ENCODE measurements at places on chromosomes 16 and 17.

GRCh38 chr17:19670908-19671307 lies 22.4 kb downstream of the ALDH3A2 start:
- no peak for DNase-seq

- DNase-seq, result no peak
Measured at GRCh38 chr16:25007284-25007984, 7.7 kb downstream of the ARHGAP17 start.

DNA sequence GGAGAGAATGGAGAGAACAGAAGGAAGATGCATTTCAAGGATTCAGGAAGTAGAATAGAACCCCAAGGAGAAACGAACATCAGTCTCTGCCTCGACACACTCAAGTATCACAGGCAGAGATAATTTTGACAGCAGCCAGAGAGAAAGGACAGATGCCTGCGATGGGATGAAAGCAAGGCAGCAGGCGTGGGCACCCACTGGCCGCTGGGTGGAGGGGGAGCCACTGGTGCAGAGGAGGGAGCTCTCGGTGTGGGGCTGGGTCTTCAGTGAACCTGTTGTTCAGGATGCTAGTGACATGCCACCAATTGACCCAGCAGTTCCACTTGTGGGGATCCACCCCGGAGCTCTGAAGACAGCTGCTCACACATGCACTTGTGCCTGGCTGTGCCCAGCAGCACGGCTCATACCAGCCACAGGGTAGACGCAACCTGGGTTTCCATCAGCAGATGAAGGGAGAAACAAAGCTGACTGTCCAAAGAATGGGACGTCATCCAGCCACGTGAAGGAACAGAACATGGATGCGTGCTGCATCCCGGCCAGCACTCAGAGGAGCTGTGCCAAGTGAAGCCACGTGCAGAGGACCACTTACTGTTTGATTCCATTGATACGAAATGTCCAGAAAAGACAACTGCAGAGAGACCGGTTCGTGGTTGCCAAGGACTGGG lies 127.0 kb downstream of the BANP start:
- DNase-seq, result no peak

DNA sequence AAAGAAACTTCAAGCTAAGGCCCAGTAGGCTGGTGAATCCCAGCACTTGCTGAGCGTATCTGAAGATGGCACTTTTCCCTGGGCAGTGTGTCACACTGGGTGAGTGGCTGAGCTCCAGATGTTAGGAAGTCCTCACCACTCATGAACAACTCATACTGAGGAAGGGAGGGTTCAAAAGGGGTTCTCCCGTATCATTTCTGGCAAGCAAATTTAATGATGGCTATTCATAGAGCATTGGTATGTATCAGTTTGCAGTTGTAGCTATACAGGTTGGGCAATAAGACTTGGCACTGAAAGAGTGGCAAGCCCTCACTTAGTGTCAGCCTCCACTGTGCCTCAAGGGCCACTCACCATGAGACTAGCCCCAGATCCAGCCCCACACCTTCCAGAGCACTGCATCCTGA lies 10.7 kb downstream of the GFOD2 start:
- no peak for DNase-seq

DNA sequence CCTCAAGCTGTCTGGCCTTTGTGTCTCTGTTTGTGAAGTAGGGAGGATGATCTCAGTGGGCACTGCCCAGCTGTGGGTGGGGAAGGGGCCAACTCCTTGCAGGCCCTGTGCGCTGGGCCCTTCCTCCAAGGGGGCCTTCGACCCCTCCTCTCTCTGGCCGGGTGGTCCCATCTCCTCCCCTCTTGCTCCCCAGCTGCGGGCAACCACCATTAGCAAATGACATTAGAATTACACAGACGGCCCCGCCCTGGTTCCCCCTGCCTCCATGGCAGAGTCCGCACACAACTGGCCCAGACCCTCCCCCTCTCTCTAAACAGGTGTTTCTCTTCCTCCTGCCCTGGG lies 2.5 kb upstream of the SLC6A4 start:
- no peak for DNase-seq

DNA sequence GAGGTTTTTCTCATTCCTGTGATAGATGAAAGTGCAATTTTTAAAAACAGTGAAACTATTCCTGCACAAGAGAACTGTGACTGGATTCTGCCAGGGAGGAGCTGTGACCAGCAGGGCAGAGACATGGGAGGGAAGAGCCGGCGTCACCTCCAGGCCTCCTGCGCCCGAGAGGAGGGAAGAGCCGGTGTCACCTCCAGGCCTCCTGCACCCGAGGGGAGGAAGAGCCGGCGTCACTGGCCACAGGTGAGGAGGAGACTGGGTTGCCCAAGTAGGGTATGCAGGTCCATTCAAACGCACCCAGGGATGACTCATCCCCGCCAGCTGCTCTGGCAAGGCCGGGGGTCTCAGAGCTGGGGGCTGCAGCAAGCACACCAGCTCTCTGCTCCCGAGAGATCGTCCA lies 56.7 kb downstream of the METRNL start:
- DNase-seq, result no peak

GRCh38 chr17:78532311-78532710 lies 44.9 kb downstream of the DNAH17 start:
- DNase-seq, result no peak

- DNase-seq, result no peak
Measured at GRCh38 chr16:20897253-20897897, 2.8 kb downstream of the DCUN1D3 start.

DNA sequence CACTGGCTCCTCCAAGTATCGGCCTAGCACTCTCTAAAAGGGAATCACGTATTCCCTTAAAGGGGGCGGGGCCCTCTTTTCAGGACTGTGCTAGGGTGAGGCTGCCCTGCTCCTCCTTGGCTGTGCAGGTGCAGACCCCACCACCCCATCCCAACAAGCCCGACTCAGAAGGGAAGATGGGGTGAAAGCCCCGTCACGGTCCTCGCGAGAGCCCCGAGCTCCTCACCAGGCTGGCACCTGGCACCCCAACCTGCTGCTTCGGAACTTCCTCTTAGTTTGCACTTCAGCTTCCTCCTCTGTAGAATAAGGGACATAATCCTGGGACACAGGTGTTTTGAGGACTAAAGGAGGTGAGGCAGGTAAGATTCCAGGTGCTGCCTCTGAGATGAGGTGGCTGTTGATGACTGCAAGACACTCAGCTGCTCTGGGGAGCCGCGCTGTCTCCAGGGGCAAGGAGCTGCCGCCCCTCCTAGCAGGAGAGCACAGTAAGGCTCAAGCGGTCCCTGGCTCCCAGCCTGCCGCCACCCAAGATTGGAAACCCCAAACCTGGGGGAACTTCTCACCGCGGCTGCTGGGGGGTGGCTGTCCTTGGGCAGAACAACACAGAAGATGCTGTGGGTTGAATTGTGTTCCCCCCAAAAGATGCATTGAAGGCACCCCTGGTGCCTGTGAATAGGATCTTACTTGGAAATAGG lies 88.8 kb downstream of the MGAT5B start:
- DNase-seq, result no peak

GRCh38 chr17:73833775-73834488 lies 189.7 kb upstream of the SDK2 start:
- DNase-seq, result no peak

GRCh38 chr16:82136956-82137821 lies 32.8 kb downstream of the MPHOSPH6 start:
- DNase-seq, result no peak

Measured in activated T-cell treated with anti-CD3 and anti-CD28 coated beads for 4 hours (primary cell).